ENCODE measurements at places on chromosomes 12 and 14. TPM values are rescaled to one million over a fixed set of nuclear protein-coding genes. Genes with fewer than 3 reads are reported as not detected.

BDKRB1 gene
- total RNA-seq = not detected

RNASE7 gene
- not detected for total RNA-seq

SYNDIG1L gene
- not detected for total RNA-seq

SYCP3 gene
- not detected for total RNA-seq

MYH6 gene
- not detected for total RNA-seq
